ENCODE measurements at places on chromosomes 7 and 10.

DNA sequence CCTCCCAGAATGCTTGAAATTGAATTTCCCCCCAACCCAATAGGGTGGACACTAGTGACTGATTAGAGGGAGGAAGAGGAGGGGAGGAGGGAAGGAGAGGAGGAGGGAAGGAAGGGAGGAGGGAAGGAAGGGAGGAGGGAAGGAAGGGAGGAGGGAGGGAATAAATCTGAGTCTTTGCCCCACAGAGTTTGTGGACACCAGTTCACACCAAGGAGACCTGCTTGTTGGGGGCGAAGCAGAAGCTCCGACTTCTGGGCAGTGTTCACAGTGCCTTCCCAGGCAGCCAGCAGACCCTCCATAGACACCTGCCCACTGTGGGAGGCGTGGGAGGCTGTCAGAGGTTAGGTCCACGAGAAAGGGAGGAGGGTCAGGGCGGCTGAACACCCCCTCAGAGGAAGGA is 44.8 kb downstream of the PRKAG2 start:
- no peak for DNase-seq

DNA sequence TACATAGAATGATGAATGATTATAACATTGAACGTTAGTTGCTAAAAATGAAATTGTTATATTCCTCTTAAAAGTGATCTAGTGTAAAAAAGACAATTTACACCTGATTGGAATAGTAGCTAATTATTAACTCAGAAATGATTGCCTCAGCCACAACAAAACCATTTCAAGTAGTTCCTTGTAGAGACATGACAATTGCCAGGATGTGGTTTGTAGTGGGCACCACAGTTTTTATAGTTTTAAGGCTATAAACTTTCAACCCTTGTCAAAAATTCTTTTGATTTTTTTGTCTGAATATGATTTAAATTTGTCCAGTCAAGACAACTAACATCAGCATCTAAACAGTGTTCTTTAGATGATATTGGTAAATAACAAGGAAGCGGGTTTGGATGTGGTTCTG is 145.2 kb downstream of the SUGCT start:
- no peak for DNase-seq

- no peak for DNase-seq
Measured at GRCh38 chr10:127145173-127145572, 51.2 kb downstream of the INSYN2A start.

DNA sequence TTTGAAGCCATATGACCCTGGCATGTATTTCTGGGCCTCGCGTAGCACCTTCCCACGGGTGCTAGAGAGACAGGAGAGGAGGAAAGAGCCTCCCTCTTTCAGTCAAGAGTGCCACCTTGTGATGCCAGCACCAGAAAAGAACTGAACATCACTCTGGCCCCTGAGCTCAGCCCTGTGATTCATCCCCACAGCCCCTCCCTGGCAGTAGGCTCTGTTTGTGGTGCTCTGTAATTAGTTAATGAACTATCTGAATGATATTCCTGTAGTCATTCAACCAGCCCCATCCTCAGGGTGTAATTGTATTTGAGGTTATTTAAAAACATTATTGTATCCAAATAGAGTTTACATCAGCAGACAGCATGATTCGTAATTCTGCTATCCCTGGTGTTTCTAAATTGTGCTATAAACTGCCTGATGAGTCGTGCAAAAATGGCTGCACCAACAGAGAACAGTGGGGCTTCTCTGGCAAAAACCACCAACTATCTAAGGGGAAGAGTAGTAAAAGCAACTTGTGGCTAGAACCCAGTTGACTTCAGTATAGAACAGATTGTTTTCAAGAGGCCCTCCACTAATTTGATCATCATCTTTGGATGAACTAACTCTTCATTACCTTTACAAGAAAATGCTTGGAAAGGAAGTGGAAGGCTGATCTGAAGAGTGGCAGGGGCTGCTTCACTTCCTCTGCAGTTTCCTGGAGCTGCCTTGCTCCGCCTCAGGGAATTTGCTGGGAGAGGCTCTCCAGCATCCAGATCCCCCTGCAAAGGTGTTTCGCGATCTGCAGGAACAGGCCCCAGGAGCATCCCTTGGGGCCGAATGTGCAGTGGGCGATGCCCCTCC is 23.7 kb upstream of the TIAL1 start:
- DNase-seq: no peak

- no peak for DNase-seq
Measured at GRCh38 chr10:30041196-30042105, 17.9 kb downstream of the JCAD start.

DNA sequence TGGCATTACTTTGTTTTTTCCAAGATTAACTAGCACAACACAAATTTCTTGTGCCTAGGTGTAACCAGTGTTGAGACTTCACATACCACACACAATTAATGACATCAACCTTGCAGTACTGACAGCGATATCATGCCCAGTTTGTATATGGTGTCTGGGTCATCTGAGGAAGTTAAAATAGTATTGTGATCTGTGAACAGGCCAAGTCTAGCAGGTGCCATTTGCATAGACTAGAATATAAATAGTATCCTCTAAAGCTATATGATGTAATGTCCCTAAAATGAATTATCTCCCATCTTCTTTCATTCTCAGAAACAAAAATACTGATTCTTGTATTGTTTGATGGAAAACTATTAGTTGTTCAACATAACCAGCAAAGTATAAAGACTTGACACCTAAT is 175.8 kb upstream of the KAT6B start:
- DNase-seq: no peak

GRCh38 chr7:148901178-148901577 is 17.1 kb upstream of the EZH2 start:
- no peak for DNase-seq

DNA sequence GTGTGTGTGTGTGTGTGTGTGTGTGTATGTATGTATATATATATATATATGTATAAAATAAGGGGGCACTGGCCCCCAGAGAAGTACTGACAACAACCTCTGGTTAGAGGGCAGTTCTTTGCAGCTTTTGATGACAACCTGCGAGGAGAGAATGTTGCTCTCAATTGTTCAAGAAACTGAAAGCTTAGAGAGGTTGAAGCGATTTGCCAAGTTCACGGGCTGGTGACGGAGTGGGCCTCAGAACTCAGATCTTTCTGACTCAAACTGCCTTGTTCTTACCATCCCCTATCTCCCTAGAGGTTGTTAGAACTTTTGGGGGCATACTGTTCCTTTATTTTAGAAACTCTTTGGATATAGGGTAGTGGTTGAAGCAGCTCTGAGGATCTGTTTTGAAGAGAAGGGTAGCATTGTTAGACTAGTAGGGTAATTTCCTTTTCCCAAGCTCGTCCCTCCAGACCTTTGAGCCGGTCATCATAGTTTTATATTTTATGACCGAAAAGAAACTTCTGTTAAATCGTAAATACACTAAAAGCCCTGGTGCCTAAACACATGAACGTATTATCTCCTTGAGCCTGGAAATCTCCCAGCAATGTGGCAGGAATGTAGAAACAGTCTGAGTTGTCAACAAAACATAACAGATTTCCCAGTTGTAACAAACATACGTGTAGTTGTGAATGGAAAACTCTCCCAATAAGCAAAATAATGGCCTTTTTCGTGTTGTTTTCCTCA is 541.7 kb upstream of the GALNT17 start:
- no peak for DNase-seq

- no peak for DNase-seq
Measured at GRCh38 chr10:89302625-89303024, 779 bp downstream of the IFIT2 start.

- DNase-seq: peak; percentile 49
Measured at GRCh38 chr7:93442478-93443224, 131.9 kb downstream of the CALCR start.

GRCh38 chr7:106841896-106842390 is 23.1 kb upstream of the PIK3CG start:
- no peak for DNase-seq

GRCh38 chr10:78247266-78247665 is 213.6 kb downstream of the RPS24 start:
- DNase-seq: no peak

- DNase-seq: peak; percentile 84
Measured at GRCh38 chr10:59905066-59905730, 1.2 kb downstream of the CCDC6 start.

DNA sequence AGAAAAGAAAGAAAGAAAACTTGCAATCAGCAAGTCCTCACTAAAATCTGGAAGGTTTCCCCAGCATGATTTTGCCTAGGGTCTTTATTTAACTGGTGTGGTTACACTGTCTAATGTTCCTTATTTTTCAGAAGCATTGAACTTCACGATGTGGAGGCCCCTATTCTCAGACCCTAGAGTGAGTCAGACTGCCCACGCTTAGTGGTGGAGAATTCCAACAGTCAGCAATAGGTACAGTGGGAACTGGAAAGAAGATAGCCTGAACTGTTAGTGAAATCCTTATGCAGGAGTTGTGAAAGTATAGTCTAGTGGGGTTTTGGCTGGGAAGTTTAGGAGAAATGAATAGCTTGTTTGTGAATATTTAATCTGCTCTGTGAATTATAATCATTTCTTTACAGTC is 115.0 kb downstream of the FZD1 start:
- DNase-seq: no peak

GRCh38 chr7:143514995-143515735 is 37.5 kb downstream of the TAS2R41 start:
- DNase-seq: no peak

DNA sequence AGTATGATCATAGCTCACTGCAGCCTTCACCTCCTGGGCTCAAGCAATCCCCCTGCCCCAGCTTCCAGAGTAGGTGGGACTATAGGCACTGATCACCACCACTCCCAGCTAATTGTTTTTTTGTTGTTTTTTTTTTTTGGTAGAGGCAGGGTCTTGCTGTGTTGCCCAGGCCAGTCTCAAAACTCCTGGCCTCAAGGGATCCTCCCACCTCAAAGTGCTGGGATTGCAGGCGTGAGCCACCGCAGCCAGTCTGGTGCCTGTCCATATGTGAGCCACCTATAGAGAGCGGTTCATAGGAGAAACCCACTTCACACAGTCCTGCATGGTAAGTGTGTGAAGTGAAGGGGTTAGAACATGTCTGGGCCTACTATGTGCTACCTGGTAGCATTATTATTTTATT is 47.5 kb downstream of the SLC29A4 start:
- no peak for DNase-seq

GRCh38 chr10:3414667-3415023 is 242.1 kb upstream of the PITRM1 start:
- DNase-seq: no peak

DNA sequence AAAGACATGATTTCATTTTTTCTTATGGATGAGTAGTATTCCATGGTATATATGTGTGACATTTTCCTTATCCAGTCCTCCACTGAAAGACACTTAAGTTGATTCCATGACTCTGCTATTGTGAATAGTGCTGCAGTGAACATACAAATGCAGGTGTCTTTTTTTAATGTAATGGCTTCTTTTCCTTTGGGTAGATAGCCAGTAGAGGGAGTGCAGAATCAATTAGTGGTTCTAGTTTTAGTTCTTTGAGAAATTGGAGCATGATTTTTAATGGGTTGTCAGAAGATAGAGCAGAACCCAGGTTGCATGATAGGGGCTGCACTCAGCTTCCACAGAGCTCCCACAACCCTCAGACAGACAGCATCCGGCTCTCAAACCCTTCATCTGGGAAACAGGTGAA is 152.9 kb upstream of the PLXDC2 start:
- DNase-seq: no peak

DNA sequence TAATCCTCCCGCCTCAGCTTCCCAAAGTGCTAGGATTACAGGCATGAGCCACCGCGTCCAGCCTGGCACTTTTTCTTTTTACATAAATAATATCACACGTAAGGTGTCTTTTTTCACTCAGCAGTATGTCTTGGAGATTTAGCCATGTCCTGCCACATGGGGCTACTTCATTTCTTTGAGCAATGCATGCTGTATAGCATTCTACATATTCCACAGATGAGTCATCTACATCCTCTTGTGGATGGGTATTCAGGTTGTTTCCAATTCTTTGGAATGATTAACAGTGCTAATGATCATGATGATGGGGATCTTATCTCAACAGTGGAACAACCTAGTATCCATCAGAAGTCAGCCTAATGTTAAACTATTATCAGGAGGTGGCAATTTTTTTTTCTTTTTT is 50.8 kb downstream of the ZNF503 start:
- DNase-seq: no peak

DNA sequence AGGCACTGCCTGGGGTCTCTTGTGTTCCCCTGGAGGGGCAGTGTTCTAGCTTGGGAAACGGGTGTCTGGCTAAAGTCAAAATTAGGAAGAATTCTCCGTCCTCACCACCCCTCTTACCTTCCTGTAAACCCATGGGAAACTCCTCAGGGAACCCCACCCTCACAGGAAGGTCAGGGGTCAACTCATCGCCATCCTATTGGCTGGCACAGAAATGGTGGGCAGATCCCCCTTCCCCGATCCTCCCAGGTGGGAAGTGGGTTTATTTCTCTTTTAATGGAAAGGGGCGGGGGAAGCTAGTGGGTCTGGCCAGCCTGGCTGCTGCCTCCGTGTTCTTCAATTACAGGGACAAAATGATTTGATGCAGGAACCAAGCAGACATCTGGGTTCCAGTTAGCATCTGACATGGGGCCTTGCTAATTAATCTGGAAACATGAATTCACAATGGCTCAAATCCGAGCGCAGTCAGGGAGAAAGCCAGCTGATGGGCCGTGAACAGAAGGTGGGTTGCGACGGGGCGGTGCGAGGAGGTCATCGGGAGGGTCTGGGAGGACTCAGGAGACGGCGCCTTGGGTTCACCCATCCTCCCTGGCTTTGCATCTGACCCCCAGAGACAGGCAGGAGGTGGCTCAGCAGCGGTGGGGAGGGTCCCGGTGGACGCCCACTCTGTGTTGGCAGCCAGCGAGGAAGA is 66.6 kb downstream of the SLIT1 start:
- DNase-seq: no peak

DNA sequence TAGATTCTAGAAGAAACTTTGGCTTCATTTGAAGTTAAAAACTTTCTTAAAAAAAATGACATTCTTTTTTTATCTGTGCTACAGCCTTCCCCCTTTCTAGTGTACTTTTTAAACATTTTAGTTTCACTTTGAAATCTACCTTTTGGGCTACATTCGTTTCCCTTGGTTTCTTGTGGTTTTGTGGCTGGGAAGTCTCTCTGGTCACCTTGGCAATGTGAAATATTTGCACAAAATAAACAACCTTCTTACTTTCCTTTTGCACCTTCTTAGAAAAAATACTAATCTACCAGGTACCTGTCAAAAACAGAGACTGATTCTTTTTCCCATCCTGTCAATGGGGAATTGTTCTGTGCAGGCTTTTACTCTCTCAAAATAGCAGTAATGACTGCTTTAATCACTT is 350.2 kb downstream of the GATA3 start:
- peak; percentile 83 for DNase-seq

GRCh38 chr10:89653410-89653869 is 8.4 kb upstream of the PANK1 start:
- DNase-seq: no peak

DNA sequence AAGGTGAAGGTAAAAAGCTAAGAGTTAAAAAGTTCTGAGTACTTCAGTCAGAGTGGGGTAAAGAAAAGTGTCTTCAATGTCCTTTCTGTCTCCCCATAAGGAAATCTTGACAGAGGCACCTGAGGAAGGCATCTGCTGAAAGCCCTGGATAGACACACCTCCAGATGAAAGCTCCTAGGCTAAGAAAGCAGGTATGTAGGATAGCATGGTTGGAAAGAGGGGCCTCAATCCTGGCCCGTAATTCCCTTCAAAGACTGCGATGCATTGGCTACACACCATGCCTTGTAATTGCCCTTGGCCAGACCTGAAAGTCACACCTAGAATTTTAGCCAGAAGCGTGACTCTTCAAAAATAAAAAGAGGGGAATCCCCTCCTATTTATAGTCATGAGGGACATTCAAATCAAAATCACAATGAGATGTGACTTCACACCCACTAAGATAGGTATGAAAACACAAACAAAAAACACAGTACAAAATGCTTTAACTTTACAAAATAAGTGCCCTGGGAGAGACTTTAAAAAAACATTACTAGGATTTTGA is 809.7 kb downstream of the IPMK start:
- no peak for DNase-seq

GRCh38 chr10:82922046-82922445 is 1047.1 kb downstream of the NRG3 start:
- no peak for DNase-seq

All from activated CD4-positive, alpha-beta T cell treated with anti-CD3 and anti-CD28 coated beads, Interleukin-2, Interleukin-6, amounts not matched to agents 100 ng/mL and 50 ng/mL, durations not matched to agents 16 hours and 8 hours (primary cell).